ENCODE measurements at places on chromosomes 1 and 21. TPM values are rescaled to one million over a fixed set of nuclear protein-coding genes. Genes with fewer than 3 reads are reported as not detected.

Gene TLR5
- total RNA-seq, result 4.2 TPM

DNA sequence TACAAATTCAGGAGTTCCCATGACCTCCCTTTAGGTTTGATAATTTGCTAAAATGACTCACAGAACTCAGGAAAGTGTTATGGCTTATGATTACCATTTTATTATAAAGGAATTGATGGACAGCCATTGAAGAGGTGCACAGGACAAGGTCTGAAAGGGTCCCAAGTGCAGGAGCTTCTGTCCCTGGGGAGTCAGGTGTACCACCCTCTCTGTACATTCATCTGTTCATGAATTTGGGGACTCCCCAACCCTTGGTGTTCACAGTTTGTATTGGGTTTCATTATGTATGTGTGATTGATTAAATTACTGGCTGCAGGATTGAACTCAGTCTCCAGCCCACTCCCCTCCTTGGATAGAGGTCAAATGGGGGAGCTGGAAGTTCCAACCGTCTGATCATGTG lies 10.8 kb upstream of the IL10RB start:
- no peaks in the 10 kb centered on the region for H3K4me1 ChIP-seq
- no peak overlapping the region for H3K4me3 ChIP-seq
- no peaks in the 10 kb centered on the region for H3K27me3 ChIP-seq
- no peak overlapping the region for H3K27ac ChIP-seq
- no peak for DNase-seq

DNA sequence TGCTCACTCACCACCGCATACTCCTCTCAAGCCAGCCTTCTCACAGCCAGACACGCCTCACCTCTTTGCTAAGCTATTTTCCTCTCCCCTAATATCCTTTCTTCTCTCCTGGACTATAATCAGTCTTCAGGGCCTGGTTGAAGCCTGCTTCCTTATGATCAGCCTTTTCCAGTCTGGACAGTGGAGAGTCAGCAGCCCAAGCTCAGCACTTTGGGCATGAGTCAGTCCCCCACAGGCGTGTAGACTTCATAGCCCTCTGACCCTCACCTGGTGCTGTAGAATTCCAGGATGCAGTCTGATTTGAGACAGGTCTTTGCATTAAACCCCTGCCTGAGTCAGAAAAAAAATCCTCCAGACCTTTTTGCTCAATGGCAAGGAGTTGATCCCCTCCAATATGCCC lies 2.5 kb downstream of the HPCAL4 start:
- no peaks in the 10 kb centered on the region for H3K36me3 ChIP-seq
- DNase-seq, result no peak
- no peak overlapping the region for H3K27ac ChIP-seq
- peaks cover 87% of the 10 kb centered on the region for H3K27me3 ChIP-seq
- H3K4me3 ChIP-seq, result no peak overlapping the region

DNA sequence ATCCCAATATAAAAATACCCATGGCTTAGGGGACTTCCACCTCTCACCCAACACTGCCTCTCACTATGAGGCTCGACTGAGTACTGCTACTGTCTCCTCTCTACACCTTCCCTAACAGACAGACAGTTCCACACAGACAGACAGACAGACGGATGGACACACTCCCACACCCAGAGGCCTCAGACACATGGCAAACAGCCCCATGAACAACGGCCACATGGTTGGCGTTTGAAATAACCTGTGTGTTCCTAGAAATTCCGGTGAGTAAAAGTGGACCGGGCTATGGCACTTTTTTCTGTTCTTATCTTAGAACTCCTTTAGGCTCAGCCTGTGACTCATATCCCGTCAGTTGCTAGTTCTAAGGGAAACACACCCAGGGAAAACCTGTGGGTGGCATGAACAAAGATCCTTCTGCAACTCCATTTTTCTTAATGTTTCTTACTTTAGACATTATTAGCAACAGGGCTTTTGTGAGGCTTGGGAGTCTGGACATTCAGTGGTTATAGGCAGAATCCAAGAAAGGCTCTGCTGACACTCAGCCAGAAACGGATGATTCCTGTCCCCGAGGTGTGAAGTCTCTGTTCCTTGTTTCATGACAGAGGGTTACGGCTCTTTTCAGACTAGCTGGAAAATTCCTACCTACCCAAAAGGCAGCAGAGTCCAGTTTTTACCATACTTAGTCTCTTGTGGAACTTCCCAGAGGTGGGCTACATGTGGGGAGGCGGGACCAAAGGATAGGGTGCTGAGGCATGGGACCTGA lies 90.5 kb upstream of the TLR5 start:
- H3K36me3 ChIP-seq, result no peaks in the 10 kb centered on the region
- no peak overlapping the region for H3K27ac ChIP-seq
- H3K27me3 ChIP-seq, result peaks cover 3% of the 10 kb centered on the region
- peaks cover 7% of the 10 kb centered on the region for H3K4me1 ChIP-seq
- no peak for DNase-seq

Gene FCRL4
- total RNA-seq, result not detected

Gene PGLYRP3
- 0.87 TPM for total RNA-seq

DNA sequence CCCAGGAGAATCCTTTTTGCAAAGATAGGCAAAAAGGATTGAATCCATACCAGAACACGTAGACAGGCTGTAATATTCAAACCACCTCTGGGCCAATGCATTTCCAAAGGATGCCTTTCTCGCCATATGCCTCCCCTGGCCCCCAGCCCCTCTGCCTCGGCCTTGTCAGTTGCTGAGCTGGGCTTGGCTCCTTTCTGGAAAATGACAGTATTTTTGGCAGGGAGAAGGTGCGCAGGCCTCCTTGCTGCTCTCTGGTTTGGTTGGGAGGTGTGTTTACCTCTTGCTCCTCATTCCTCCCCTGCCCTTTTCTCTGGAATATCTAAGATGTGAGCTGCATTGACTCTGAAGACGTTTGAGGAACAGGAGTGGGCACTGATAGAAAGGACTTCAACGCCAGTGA lies 26.0 kb upstream of the CNTN2 start:
- H3K36me3 ChIP-seq, result no peaks in the 10 kb centered on the region
- no peak for DNase-seq
- no peak overlapping the region for H3K4me3 ChIP-seq
- no peak overlapping the region for H3K27ac ChIP-seq
- peaks cover 21% of the 10 kb centered on the region for H3K27me3 ChIP-seq
- peaks cover 28% of the 10 kb centered on the region for H3K4me1 ChIP-seq

Gene GUCA2A
- total RNA-seq, result 2.9 TPM

Gene NME7
- total RNA-seq, result 13.5 TPM

- H3K36me3 ChIP-seq, result no peaks in the 10 kb centered on the region
- no peak overlapping the region for H3K4me3 ChIP-seq
- no peak for DNase-seq
- H3K27me3 ChIP-seq, result no peaks in the 10 kb centered on the region
- no peak overlapping the region for H3K27ac ChIP-seq
These were observed 409.4 kb downstream of the VAV3 start for GRCh38 chr1:107555578-107555977.

DNA sequence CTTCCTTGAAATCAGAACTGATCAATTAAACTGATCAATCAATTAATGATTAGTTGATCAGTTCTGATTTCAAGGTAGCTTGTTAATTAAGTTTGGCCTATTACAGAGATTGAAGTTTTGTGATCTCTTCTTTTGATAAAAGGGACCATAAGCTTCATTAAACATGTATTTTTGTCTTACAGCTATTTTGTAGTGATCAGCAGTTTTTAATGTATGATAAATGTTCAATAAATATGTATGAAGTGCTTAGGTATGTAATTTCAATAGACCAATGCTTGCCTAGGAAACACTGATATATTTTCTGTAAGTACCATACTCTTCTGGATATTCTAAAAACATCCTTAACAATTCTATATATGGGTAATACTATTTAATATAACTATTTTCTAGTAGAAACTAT lies 569.6 kb downstream of the BRINP3 start:
- no peak for DNase-seq
- H3K4me1 ChIP-seq, result no peaks in the 10 kb centered on the region
- H3K4me3 ChIP-seq, result no peak overlapping the region
- no peaks in the 10 kb centered on the region for H3K36me3 ChIP-seq

DNA sequence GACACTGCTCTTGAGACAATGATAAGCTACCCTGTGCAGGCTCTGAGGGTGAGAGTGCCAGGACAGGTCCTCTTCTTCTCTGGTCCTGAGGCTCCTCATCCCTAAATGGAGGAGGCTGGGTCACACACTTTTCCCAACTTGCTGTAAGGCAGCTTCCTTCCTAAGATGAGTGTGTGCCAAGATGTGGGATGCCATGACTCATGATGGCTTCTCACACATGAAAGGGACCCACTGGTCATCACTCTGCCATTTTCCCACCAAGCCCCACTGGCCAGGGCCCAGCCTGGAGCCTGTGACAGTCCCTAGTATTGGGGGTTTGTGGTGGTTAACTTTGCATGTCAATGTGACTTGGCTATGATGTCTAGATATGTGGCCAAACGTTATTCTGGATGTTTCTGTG lies 54.4 kb downstream of the CNIH3 start:
- no peak overlapping the region for H3K27ac ChIP-seq
- peaks cover 26% of the 10 kb centered on the region for H3K27me3 ChIP-seq
- H3K36me3 ChIP-seq, result no peaks in the 10 kb centered on the region
- DNase-seq, result no peak
- no peak overlapping the region for H3K4me3 ChIP-seq

GRCh38 chr1:235022341-235022980 lies 106.2 kb downstream of the TOMM20 start:
- DNase-seq, result no peak
- H3K4me3 ChIP-seq, result no peak overlapping the region
- no peaks in the 10 kb centered on the region for H3K36me3 ChIP-seq
- peaks cover 42% of the 10 kb centered on the region for H3K4me1 ChIP-seq

DNA sequence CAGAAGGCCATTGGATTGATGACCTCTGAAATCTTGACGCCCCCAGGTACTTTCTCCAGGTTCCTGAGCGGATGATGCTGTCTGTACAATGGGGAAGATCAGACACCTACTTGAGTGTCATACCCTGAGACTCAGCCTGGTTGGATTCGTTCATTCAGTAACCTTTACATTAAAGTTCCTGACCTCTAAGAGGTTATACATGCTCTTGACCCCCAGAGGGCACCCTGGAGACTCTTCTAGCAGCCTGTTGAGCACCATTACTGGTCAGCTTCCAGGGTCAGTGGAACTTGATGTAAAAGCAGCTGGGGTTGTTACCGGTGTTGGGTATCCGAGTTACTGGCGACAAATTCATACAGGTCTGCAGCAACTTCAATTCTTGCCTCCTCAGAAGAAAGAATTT lies 114.3 kb upstream of the ZNF678 start:
- no peak overlapping the region for H3K4me3 ChIP-seq
- no peak for DNase-seq
- H3K36me3 ChIP-seq, result no peaks in the 10 kb centered on the region
- H3K4me1 ChIP-seq, result peaks cover 2% of the 10 kb centered on the region
- peaks cover 5% of the 10 kb centered on the region for H3K27me3 ChIP-seq
- H3K27ac ChIP-seq, result no peak overlapping the region

- H3K36me3 ChIP-seq, result no peaks in the 10 kb centered on the region
- peak overlapping the region; percentile 98 for H3K27ac ChIP-seq
- H3K4me3 ChIP-seq, result peak overlapping the region; percentile 73
- no peak for DNase-seq
- no peaks in the 10 kb centered on the region for H3K27me3 ChIP-seq
- peaks cover 45% of the 10 kb centered on the region for H3K4me1 ChIP-seq
These were observed 15.9 kb upstream of the BTG2 start for GRCh38 chr1:203289281-203289981.

DNA sequence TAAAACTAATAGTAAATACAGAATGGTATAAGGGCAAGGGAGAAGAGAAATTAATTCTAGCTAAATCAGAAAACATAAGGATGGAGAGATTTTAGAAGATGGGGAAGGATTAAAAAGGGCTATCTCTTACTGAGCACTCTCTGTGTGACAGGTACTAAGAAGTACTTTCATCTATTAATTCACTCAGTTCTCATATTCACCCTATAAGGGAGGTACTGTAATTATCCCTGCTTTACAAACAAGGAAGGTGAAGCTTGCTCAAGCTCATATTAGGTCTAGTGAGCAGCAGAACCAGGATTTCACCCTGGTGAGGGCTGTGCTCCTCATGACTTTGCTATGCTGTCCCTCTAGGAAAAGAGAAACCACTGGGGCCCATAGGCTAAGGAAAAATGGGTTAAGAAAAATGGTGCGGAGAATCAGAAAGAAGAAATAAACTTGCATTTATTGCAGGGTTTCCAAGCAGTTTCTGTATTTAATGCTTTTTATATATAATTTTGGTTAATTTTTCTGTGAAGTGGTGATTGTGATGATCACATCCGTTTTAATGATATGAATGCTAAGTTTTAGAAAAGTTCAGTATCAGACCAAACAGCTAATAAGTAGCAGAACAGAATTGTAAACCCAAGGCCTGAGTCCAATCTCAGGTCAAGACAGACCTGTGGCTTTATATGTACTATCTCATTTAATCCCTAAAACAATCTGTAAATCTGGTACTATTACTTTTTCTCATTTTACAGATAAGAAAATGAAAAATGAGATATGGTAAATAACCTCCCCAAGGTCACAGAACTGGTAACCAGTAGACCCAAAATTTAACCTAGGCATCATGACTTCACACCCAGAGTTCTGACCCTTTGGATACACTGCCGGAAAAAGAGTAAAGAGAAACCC lies 1.7 kb downstream of the PCNX2 start:
- peaks cover 11% of the 10 kb centered on the region for H3K4me1 ChIP-seq
- no peaks in the 10 kb centered on the region for H3K36me3 ChIP-seq
- no peaks in the 10 kb centered on the region for H3K27me3 ChIP-seq
- H3K4me3 ChIP-seq, result peak overlapping the region; percentile 42
- no peak overlapping the region for H3K27ac ChIP-seq

- H3K27ac ChIP-seq, result peak overlapping the region; percentile 83
- DNase-seq, result no peak
- no peaks in the 10 kb centered on the region for H3K36me3 ChIP-seq
- peaks cover 18% of the 10 kb centered on the region for H3K4me1 ChIP-seq
- H3K27me3 ChIP-seq, result peaks cover 45% of the 10 kb centered on the region
These were observed 668 bp downstream of the CBR3 start for GRCh38 chr21:36135391-36136102.

GRCh38 chr1:206674745-206675175 lies 9.9 kb upstream of the MAPKAPK2 start:
- no peak overlapping the region for H3K4me3 ChIP-seq
- DNase-seq, result no peak
- no peaks in the 10 kb centered on the region for H3K36me3 ChIP-seq
- peaks cover 5% of the 10 kb centered on the region for H3K4me1 ChIP-seq
- H3K27ac ChIP-seq, result no peak overlapping the region
- H3K27me3 ChIP-seq, result peaks cover 10% of the 10 kb centered on the region

GRCh38 chr1:215076322-215076721 lies 6.2 kb upstream of the KCNK2 start:
- H3K4me1 ChIP-seq, result peaks cover 4% of the 10 kb centered on the region
- no peaks in the 10 kb centered on the region for H3K36me3 ChIP-seq
- no peak overlapping the region for H3K4me3 ChIP-seq
- DNase-seq, result no peak
- peaks cover 29% of the 10 kb centered on the region for H3K27me3 ChIP-seq
- no peak overlapping the region for H3K27ac ChIP-seq

Data from type B pancreatic cell (in vitro differentiated cells).